ENCODE measurements at places on chromosomes 5 and 9.

GRCh38 chr9:33227008-33227398, 13.0 kb upstream of the SPINK4 start:
- no peak for DNase-seq

DNA sequence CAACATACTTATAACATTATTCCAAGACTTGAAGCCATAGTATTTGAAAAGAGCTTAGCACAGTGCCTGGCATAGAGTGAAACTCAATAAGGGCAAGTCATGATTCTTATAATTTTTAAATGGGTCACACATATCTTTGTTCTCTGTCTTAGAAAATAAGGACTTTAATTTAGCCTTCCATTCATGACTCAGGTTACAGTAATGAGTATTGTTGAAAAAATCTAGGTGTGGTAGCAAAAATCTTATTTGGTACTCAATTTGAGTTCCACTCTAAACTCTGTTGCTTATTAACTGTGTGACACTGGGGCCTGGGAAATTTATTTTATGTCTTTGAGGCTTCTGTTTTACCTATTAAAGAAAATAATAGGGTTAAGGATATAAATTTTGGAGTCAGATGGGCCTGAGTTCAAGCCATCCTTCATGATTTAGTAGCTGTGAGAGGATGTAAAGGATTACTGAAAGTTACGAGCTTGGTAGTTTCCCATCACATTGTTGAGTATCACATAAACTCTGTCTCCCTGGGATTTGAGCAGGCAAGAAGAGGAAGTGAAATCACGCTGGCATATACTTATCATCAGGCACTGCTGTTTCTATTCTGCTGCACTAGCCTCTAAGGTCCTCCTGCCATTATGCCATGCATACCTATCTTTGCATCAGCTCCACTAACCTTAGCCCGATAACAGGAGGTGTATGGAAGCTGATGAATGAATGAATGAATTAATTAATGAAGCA, 1.5 kb downstream of the SPINK9 start:
- DNase-seq = no peak

- DNase-seq = no peak
Observed at GRCh38 chr5:80736730-80737129, 81.9 kb upstream of the DHFR start.

DNA sequence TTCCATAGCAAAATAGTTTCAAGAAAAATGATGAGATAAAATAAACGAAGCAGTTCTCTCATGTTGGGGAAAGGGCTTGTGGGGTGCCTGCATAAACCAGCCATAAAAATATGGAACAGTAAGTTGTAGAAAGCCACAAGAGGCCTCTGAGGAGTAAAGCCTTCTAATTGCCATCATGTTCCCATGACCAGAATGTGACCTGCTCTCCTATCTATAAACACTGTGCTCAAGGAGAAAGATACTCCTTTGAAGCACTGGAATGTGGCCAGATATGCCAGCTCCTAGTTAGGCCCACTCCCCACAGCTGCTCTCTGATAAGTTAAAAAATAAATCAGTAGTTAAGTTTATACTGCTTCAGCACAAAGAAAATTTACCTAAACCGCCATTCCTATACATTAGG, 65.8 kb downstream of the SETX start:
- no peak for DNase-seq

DNA sequence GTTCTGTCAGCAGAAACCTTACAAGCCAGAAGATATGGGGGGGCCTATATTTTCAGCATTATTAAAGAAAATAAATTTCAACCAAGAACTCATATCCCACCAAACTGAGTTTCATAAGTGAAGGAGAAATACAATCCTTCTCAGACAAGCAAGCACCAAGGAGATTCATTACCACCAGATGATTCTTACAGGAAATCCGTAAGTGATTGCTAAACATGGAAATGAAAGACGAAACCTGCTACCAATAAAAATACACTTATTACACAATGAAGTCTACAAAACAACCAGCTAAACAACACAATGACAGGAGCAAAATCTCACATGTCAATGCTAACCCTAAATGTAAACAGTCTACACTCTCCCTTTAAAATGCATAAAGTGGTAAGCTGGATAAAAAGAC, 17.8 kb upstream of the C9orf72 start:
- no peak for DNase-seq

DNA sequence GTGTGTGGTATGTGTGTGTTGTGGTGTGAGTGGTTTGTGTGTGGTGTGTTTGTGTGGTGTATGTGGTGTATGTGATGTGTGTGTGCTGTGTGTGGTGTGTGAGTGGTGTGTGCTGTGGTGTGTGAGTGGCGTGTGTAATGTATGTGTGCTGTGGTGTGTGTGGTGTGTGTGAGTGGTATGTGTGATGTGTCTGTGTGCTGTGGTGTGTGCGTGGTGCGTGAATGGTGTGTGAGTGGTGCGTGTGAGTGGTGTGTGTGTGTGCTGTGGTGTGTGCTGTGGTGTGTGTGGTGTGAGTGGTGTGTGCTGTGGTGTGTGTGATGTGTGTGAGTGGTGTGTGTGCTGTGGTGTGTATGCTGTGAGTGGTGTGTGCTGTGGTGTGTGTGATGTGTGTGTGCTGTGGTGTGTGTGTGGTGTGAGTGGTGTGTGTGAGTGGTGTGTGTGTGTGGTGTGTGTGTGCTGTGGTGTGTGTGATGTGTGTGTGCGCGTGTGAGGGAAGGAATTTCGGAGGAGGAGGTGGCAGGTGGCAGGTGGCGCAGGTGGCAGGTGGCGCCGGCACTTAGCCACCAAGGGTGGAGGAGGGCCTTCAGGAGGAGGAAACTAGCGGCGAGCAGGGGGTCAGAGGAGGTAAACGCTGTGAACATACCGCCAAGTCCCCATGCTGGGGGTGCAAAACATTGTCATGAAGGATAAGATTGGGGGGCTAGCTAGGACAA, 191.8 kb downstream of the MELK start:
- DNase-seq = no peak

DNA sequence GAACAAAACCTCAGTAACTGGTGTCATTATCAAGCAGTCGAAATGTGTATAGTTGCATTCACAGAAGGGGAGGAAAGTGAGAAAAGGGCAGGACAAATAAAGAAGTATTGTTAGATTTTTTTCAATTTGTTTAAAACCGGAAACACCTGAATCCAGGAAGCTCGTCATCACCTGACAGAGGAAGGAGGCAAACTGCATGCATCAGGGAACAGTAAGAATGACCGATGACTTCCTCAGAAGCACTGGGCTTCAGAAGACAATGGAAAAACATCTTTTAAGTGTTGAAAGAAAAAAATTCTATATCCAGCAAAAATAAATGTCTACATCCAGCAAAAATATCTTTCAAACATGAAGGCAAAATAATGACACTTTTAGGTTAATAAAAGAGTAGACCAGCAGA, 29.5 kb downstream of the PLEKHG4B start:
- DNase-seq = no peak

DNA sequence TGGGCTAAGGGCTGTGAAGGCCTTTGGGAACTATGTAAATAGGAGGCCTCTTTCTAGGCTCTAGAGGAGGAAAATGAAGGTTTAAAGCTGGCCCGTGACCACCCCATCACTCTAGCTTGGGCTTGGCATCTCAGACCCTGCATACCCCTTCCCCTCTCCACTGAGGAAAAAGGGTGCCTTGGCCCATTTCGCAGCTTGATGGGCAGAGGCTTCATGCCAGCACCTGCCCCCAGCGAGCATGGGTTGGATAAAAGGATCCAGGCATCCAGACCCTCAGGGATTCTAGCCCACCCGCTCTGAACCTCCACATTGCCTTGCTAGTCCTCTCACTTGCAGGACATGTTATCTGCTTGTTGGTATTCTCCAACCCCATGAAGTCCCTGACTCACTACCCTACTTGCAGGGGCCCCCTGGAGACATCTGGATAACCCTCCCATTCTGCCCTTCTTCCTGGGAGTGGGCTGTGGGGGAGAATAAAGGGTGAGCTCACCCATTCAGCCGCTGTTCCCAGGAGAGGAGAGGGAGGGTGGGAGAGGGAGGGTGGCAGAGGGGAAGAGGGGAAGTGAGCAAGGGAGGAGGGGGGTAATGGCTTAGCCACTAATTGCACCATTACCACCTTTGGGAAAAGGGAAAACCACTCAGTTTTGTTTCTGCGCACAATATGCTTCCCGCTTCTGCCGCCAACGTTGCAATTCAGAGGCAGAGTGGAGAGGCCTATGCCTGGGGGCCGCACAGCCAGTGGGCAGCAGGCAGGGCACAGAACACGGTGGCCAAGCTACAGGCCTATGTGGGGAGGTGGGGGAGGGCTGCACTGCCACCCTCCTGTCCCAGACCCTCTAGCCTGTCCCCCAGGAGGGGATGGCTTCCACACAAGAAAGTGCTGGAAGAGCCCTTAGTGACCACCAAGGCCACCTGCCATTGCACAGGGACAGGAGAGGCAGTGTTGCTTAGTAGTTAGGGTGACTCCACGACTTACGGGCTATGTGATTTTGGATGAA, 2.1 kb upstream of the CAMK2A start:
- DNase-seq = no peak

DNA sequence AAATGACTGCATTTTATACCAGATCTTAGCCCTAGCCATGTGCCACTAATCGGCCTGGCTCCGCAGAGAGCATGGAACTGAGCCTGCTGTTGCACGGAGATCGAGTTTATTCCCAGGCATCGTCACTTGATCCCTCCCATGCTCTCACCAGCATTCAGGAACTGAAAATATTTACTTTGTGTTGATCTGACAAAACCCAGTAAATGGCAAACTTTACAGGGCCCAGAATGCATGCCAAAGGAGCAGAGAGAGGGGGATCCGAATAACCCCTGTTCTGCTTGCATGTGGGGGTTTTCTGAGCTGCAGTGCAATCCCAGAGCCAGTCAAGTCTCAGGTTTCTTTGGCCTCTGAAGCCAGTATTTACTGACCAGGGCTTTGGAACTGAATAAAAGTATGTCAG, 87.3 kb downstream of the GAS1 start:
- DNase-seq = no peak

GRCh38 chr9:104961701-104962359, 33.9 kb upstream of the ABCA1 start:
- DNase-seq = no peak

DNA sequence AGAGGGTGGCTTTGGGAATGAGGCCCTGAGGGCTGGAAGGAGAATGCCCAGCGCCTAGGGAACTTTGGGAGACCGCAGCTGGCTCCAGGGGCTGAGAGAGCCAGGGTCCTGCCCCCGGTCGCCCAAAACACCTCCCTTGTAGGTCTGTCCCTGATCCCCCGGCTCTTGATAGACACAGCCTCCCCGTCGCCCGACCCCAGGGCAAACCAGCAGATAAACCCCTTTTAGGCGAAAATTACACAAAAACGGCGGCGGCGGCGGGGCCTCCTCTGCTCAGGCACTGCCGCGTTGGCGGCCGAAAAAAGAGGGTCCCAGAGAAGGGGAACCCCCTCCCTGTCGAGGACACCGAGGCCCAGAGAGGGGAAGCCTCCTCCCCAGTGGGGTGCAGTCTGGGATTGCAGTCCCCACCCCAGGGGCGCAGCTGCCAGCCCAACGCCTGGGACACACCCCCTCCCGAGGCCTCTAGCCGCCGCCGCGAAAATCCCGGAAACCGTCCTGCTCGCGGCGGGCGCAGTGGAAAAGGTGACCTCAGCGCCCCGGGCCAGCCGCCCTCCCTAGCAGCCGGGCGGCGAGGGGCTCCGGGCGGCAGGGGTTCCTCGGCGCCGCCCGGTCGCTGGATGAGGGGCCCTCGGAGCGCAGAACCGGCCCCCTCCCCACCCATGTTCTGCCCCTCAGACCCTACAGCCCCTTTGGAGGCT, 3.1 kb upstream of the BARX1 start:
- no peak for DNase-seq

DNA sequence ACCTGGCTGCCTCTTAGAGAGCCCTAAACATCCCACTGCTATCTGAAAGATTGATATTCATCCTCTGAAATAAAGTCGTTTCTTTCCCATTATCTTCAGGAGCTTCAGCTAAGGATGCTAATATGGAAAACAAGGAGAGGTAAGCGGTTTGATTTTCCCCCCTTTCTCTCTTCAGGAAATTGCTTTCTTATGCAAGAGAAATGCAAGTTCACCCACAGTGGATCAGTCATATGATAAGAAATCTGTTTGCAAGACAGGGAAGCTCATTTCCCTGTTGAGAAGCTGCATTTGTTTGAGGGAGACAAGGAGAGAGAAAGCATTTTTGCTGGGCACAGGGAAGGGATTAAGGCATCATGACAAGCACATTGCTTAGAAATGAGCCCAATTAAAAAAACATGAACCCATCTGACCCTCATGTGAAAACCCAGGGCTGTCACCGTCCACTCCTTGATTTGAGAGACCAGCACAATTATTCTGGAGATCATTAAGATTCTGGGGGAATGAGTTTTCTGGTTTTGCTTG, 53.7 kb upstream of the BOD1 start:
- DNase-seq = no peak

DNA sequence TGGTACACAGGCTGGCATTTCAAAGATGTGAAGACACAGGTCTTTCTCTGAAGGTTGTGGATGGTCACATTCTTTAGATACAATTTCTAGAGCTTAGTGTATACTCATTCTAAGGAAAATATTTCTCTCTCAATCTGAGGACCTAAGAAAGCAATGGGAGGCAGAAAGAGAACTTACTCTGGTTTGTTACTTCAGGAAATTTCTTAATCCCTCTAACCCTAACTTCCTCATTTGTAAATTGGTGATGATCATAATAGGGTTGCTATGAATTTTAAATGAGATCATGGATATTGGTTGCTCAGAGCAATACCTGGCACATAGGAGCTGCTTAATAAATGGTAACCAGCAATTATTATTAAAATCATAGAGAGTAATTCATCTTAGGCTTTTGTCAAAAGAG, 22.1 kb downstream of the FAM170A start:
- DNase-seq = no peak

DNA sequence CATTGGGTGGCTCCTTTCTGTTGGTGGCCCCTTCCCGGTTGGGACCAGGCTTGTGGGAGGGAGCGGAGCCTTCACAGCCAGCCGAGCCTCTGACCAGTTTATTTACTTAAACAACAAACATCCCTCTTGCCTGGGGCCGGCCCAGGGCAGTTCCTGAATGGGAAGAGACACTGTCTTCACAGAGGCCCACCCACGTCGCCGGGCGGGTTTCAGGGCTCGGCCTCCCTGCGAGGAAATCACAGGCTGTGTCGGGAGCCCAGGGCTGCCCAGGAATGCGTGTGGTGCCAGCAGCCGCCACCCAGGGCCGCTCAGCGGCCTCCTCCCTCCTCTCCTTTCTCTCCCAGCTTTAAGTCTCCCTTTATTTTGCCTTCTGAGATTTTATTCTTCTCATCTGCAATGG, 132.5 kb downstream of the HSD17B3 start:
- no peak for DNase-seq

DNA sequence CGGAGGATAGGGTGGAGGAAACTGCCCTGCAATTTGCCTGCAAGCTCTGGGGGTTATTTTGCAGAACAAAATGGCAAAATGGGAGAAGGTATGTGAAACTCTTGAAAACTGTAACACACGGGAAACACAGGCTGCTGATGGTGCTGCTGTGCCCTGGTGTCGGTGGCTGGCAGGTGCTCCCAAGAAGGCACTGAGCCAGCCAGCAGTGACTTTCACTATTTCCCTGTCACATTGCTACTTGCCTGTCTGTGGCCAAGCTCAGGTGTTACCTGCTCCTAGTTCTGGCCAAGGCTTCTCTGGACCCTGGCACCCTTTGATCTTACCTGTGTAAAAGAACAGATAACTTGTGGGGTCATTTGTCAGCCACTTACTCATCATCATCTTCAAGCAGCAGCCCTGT, 102.2 kb downstream of the CMYA5 start:
- DNase-seq = no peak

Measured in stimulated activated CD8-positive, alpha-beta memory T cell treated with anti-CD3 and anti-CD28 coated beads, Interleukin-4, amount 100 ng/mL, for 1 hour (primary cell).